ENCODE measurements at places on chromosomes 16 and 17.

- DNase-seq: no peak
Observed at GRCh38 chr16:57677622-57678369, 9.7 kb downstream of the ADGRG3 start.

DNA sequence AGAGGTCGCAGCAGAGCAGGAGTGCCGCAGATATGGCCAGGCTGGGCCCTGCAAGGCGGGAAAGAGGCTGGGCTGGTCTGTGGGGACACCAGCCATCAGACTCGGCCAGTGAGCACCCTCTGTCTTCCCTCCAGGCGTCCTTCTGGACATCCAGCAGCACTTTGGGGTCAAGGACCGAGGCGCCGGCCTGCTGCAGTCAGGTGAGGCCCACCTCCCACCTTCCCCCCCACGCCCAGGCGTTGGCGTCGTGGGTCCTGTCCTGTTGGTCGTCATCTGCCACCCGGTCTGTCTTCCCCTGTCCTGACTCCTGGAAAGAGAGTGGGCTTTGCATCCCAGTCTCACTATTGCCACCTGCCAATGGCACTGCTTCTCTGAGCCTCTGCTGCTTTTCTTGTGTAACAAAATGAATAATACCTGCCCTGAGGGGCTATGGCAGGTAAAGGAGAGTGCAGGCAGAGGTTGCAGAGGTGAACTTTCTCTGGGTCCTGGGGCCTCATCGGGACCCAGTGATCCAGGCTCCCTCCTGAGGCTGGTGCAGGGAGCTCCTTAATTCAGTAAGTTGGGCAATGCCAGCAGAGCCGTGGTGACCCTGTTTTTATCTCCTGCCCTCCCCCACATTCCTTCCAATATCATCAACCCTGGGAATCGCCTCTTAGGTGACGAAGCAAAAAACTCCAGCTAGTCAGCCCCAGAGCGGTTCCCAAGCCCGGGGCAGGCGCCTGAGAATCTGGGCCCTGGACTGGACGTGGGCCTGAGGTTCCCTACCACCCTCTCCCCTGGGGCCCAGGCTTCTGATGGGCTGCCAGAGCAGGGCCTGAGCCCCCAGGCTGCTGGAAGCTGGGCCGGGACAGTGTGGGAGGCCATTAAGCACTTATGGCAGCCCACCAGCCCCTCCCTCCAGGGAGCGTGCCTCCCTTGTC lies 14.7 kb downstream of the SPNS2 start:
- no peak for DNase-seq

- no peak for DNase-seq
Observed at GRCh38 chr16:19116711-19117449, 3.1 kb downstream of the ITPRIPL2 start.

- peak; percentile 57 for DNase-seq
Observed at GRCh38 chr17:45018848-45019711, 32.4 kb downstream of the DCAKD start.

- no peak for DNase-seq
Observed at GRCh38 chr16:19757762-19758595, 39.9 kb downstream of the IQCK start.

DNA sequence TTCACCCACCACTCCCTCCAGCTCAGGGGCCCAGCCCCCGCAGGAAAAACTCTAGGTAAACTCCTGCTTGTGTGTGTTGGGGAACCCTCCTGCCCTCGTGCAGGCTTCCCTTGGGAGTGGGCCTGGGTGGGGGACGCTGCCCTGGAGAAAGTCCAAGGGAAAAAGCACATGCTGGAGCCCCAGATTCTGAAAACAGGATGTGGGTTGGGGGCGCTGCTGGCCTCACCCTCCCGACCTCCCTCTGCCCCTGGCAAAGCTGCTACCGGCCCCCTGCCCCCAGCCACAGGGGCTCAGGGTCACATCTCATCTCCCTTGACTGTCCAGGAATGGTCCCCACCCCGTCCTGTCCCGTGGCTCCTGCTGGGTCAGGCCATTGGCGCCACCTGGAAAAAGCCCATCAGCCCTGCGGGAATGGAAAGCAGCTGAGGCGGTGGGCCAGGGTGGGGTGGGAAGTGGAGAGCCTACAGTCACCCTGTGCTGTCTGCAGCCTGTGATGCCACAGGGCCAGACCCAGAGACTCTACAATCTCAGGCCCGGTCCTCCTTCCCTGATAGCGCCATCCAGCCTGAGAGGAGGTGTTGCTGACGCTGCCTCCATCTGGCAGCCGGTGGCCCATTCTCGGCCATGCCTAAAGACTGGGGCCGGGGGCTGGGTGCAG lies 2.5 kb upstream of the GJD3 start:
- no peak for DNase-seq

GRCh38 chr17:9235346-9235745 lies 214.0 kb downstream of the NTN1 start:
- DNase-seq: no peak

DNA sequence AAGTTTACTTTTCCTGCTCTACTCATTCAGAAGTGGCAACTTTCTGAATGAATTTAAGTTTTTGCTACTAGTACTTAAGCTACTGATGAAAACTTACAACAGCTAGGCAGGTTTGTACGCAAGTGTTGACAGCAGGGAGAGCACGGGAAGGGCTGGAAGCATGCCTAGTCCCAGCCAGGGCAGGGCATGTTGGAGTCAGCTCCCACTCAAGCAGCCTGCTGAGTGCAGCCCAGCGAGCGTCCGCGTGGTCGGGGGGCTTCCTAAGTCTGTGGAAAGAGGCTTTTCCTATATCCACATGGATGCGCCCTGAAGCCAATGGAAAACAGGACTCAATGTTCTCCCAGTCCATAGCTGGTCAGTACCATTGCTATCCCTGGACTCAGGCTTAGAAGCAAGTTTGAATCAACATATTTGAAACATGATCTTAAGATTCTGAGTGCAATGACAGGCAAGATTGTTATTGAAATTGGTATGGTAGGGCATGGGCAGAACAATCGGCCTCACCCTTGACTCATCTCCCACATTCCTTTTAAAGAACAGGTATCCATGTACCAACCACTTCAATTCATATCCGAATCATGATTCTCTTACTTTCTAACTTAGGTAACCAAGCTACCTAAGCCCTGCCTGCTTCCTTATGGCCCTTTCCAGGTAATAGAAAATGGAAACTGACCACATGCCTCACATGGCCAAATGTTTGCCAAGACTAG lies 22.5 kb downstream of the CYB5D2 start:
- no peak for DNase-seq

GRCh38 chr16:20216591-20217217 lies 110.6 kb downstream of the GP2 start:
- no peak for DNase-seq

GRCh38 chr17:74822335-74822938 lies 37.2 kb downstream of the GRIN2C start:
- DNase-seq: no peak

DNA sequence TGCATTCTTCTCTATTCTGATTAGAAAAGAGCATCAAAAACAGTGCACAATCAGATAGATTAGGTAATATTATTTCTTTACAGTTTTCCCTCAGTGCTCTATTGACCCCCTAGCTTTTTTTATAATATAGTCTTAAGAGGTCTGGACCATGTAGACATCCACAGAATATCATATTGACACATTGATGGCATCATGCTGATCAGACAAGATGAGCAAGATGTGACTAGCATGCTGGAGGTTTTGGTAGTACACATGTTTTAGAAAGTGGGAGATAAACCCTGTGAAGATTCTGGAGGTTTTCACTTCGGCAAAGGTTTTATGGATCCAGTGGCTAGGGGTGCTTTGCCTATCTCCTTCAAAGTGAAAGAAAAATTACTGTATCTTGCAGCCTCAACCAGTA lies 2.8 kb upstream of the ABCA8 start:
- DNase-seq: no peak

GRCh38 chr16:11354733-11355574 lies 9.7 kb downstream of the RMI2 start:
- DNase-seq: no peak

- no peak for DNase-seq
Observed at GRCh38 chr17:7322520-7323194, 6.5 kb downstream of the NEURL4 start.

- DNase-seq: no peak
Observed at GRCh38 chr16:17571499-17572093, 100.8 kb upstream of the XYLT1 start.

- DNase-seq: no peak
Observed at GRCh38 chr16:19853132-19853741, 31.4 kb downstream of the GPRC5B start.

GRCh38 chr16:8310323-8310722 lies 280.0 kb downstream of the TMEM114 start:
- no peak for DNase-seq

DNA sequence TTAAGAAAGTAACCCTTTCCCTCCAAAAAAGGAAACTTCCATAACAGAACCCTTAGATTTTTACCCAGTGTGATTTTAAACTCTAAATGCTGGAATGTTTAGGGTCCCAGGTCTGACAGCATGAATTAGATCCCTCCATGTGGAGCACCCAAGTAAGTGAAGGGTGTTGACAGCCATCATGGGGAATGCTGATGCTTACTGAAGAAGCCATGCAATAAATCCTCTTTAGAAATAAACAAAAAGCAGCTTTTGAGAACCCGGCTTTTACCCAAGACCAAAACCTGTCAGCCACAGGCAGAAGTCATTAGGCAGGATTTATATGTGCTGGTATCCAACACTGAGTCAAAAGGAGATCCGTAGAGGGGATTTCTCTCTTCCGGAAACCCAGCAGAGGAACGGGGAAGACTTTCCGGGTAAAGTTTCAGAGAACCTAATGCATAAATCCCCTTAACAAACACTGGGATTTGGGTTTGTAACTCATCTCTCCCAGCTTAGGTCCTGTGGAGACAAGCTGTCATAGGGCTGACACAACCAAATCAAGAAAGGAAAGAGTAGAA lies 287.5 kb downstream of the IRX3 start:
- DNase-seq: no peak

- DNase-seq: no peak
Observed at GRCh38 chr16:67432506-67432890, 1.6 kb downstream of the HSD11B2 start.

- peak; percentile 5 for DNase-seq
Observed at GRCh38 chr17:13750816-13751793, 149.4 kb upstream of the HS3ST3A1 start.

DNA sequence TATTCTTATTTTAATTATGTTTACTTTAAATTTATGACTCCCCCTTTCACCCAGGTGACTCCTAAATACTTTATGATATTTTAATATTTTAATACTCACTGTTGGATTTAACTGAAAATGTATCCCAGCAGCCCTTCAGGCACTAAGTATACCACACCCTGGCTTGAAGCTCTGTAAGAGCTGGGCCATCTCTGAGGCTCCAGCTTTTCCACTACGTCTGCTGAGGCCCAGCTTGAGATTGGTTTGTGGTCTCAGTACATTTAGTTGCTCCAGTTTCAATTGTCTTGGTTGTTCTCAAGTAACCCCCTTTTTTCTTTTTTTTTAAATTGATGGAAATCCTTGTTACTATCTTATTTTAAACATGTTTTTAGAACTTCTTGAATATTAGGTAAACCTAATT lies 27.0 kb upstream of the CAPNS2 start:
- DNase-seq: no peak

GRCh38 chr17:77320485-77321256 lies 179.9 kb downstream of the SEC14L1 start:
- DNase-seq: no peak

DNA sequence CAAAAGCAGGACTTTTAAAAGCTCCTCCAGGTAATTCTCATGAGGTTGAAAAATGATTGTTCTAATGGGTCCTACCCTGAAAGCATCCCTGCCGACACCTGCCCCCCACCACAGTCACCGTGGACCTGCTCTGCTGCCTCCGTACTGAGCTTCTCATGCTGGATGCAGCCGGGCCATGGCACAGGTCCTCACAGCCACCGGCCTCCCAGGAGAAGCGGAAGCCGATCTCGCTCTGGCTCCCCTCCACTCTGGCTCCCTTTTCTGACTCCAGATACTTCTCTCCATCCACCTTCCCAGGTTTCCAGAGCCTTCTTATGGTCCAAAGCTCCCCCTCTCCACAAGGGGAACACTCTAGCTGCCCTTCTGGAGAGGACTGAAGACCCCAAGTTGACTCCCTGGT lies 10.2 kb downstream of the RPRML start:
- no peak for DNase-seq

- DNase-seq: no peak
Observed at GRCh38 chr16:76303637-76304314, 26.6 kb downstream of the CNTNAP4 start.

- DNase-seq: no peak
Observed at GRCh38 chr16:7443142-7443541, 110.5 kb downstream of the RBFOX1 start.

DNA sequence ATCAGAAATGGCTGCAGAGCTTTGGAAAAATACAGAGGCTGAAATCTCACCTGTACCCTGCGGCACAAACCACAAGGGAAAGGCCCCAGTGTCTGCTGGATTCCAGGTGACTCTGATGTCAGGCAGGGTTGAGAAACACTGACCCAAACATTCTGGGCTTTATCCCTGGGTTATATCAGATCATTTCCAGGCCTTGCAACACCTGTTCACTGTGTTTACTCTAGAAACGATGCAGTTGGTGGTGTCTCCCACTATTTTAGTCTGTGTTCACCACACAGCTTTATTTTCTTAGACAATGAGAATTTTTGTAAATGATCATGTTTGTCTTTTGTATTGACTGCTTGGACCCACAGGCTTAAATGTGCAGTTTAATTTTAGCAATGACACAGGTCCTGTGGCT lies 151.5 kb upstream of the SDK2 start:
- no peak for DNase-seq

- DNase-seq: no peak
Observed at GRCh38 chr17:77344038-77344437, 203.3 kb downstream of the SEC14L1 start.

DNA sequence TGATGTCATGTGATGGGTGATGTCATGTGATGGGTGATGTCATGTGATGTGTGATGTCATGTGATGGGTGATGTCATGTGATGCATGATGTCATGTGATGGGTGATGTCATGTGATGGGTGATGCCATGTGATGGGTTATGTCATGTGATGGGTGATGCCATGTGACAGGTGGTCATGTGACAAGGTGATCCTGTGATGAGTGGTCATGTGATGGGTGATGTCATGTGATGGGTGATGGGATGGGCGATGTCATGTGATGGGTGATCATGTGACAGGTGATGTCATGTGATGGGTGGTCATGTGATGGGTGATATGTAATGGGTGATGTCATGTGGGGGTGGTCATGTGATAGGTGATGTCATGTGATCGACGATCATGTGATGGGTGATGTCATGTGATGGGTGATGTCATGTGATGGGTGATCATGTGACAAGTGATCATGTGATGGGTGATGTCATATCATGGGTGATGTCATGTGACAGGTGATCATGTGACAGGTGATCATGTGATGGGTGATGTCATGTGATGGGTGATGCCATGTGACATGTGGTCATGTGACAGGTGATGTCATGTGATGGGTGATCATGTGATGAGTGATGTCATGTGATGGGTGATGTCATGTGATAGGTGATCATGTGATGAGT lies 17.2 kb downstream of the CD300LB start:
- DNase-seq: no peak

All from nephron progenitor cell (in vitro differentiated cells).